Stimulated activated CD4-positive, alpha-beta T cell treated with anti-CD3 and anti-CD28 coated beads, Interleukin-4, amount 100 ng/mL, for 4 hours (primary cell): ENCODE measurements at places on chromosomes 5 and 9.

DNA sequence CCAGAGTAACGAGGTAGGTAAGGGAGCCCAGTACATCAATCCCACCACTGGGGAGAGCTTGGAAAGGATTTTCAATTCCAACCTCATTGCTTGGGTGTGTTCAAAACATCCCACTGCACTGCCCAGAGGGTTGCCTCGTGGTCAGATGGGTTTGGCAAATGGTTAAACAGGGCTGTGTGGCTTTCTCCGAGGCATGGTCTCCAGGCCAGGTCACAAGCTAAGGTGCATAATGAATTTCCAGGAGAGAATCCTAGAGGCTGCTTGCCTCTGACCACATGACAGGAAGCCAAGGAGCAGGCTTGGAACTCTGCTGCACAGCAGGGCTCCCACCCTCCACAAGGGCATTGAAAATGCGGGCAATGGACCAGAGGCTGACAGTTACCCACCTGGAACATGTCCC lies 51.6 kb downstream of the DAP start:
- no peak for DNase-seq

- DNase-seq = no peak
Observed at GRCh38 chr5:143733665-143734455, 78.1 kb upstream of the HMHB1 start.

- no peak for DNase-seq
Observed at GRCh38 chr9:6171667-6172066, 43.9 kb upstream of the IL33 start.

DNA sequence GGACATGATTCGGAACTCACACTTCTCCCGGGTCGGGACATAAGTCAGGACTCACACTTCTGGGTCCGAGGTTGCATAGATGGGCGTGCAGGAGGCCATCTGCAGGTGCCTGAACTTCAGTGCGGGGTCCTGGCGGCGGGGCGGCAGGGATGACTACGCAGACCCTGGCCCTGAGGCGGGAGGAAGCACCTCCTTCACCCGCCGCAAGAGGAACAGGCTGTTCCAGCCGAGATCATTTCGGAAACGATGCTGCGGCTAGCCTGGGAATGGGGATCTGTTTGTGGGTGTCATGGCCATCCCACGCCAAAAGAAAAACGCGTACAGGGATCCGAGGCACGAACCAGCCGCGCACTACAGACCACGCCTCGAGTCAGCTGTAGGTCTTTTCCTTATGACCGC lies 196.6 kb downstream of the TTLL11 start:
- DNase-seq = no peak

GRCh38 chr5:74371621-74372020 lies 268.9 kb downstream of the ENC1 start:
- no peak for DNase-seq

DNA sequence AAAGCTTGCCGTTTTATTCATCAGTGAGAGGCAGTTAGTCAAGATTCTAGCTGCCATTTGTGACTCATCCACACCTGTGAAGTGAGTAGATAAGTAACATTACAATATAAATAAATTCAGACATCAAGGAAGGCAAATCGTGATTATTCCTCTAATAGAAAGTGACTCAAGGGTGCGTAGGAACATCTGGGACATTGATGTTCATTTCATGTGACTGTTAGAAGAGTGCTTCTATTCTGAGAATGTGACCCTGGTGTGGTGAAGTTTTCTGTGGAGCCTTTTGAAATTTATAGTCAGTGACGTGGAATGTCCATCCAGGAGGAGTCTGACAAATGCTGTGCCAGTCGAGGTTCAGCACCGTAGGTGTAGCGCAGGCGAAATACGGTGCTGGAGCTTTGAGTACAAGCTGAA lies 48.4 kb upstream of the FAM240B start:
- DNase-seq = no peak

DNA sequence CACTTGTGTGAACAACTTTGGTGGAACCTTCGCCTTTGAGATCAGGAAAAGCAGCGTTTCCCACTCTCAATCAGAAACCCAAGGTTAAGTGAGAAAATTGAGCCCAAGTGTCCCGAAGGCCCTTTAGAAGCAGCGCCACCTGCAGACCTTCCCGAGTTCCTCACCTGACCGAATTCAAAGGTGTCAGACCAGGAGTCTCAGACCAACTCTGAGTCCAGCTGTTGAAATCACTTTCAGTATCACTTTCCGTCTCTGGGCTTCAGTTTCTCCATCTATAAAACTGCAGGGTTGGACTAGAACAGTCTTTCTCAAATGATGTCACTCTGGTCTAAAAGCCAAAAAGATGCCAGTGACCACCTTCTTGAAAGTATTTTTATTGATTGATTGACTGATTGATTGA lies 31.7 kb upstream of the GRHPR start:
- DNase-seq = no peak

DNA sequence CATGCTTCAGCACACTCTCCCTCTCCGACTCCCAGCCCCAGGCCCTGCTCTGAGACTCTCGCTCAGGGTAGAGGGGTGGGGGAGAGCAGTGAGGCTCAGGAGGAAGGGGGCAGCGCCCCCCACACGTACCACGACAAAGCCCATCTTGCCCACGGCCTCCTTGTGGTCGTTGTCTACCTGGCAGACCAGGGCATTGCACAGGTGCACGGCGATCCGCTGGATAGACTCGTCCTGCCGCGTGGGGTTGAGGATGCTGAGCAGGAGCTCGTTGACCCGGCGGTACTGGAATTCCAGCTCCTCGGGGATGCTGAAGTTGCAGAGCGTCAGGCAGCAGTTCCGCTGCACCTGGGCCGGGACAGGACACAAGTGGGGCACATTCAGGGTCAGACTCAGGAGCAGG lies 18.5 kb upstream of the ZDHHC12 start:
- DNase-seq = no peak

GRCh38 chr9:37497320-37497719 lies 11.6 kb downstream of the POLR1E start:
- no peak for DNase-seq

GRCh38 chr5:107812570-107813141 lies 141.9 kb upstream of the EFNA5 start:
- DNase-seq = no peak

GRCh38 chr9:113659740-113660139 lies 196.2 kb downstream of the RGS3 start:
- no peak for DNase-seq

GRCh38 chr5:58041884-58042283 lies 418.0 kb downstream of the PLK2 start:
- DNase-seq = no peak

DNA sequence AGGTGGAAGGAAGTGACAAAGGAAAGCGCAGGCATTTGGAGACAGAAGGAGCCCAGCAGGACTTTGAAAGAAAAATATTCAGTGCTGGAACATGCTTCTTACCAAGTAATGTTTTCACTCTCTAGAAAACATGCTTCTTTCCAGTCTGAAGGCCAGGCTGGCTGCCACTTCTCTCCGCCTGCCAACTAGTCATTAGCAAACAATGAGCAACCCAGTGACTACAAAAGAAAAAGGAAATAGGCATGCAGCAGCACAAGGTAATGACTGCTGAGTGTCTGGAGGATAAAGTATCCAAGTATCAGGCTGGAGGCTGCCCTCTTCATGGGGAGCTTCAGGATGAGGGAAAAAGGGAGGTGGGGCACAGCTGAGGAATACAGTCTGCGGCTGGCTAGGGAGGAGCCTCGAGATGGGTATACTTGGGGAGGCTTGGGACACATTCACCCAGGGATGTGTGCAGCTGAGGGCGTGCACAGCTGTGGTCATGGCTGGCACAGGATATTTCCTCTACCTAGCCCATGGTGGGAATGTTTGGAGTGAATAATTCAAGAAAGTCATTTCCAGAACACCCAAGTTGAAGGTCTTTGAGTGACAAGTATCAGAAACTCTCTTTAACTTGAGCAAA lies 161.5 kb upstream of the KIF2A start:
- no peak for DNase-seq

DNA sequence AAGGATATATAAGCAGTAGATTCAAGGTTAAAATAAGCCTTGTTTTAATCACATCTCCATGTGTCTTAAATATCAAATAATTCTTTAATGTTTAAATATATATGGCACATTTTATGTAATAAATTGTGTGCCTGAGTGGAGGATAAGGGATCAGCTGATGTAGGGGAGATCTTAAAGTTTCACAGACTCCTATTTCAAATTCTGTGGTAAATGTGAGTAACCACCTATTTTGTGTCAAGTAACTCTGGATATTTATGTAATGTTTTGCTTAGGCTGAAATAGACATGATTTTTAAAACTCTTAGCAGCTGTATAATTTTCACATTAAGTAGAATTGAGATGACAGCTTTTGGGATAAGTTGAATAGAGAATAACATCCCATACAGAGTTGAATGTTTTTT lies 41.3 kb upstream of the ITGA2 start:
- no peak for DNase-seq

GRCh38 chr5:60210810-60211209 lies 317.3 kb upstream of the PDE4D start:
- no peak for DNase-seq

DNA sequence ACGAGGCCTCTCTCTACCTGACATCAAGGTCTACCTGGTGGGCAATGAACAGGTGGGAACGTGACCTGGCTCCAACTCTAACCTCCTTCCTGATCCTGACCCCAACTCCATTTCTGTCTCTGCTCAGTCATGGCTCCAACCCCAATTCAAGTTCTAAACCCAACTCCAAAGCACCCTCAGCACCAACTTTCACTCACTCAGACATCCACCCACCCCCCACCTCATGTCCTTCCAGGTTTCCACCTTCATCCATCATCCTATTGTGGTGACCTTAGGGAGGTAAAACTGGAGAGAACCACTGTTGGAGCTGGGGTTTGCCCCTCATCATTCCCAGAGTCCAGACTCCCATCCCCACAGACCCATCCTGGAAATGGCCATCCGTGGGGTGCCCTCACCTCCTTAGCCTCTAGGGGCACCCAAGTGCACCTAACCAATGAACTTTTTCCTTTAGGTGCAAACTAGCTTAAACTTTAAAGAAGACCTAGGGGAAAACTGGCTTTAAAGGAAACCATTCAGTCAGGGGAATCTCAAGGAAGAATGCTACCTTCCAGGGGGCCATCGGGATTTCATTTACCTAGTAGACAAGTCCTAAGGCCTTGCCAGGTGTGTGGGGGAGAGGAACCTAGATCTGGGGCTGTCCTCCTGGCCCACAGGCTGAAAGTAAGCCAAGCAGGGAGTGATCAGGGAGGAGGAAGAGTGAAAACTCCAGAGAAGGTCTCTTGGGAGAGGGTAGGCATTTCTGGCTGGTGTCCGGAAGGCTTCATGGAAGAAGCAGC lies 11.3 kb downstream of the RGS14 start:
- no peak for DNase-seq

DNA sequence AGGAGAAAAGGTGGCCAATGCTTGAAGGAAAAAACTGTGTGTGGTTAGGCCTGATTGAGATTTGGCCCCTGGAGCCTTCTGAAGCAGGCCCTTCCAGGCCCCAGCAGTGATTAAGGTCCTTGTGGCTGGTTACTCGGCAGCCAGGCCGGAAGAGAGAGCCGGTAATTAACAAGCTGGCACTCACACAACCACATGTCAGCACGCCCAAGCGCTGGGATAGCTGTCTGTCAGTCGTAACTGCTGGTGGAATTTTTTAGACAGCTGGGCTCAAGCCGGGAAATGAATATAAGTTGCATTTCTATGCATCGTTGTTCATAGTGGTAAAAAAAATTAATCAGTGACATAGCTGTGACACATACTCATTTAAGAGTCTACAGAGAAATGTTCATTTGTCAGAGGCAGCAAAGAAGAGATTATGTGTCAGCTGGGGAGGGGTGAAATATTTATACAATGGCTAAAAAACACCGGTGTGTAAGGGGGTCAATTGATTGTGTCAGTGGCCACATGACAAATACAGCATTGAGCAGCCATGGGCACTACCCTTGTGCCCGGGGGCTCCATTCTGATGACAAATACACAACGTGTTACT lies 13.7 kb upstream of the ARAP3 start:
- no peak for DNase-seq

DNA sequence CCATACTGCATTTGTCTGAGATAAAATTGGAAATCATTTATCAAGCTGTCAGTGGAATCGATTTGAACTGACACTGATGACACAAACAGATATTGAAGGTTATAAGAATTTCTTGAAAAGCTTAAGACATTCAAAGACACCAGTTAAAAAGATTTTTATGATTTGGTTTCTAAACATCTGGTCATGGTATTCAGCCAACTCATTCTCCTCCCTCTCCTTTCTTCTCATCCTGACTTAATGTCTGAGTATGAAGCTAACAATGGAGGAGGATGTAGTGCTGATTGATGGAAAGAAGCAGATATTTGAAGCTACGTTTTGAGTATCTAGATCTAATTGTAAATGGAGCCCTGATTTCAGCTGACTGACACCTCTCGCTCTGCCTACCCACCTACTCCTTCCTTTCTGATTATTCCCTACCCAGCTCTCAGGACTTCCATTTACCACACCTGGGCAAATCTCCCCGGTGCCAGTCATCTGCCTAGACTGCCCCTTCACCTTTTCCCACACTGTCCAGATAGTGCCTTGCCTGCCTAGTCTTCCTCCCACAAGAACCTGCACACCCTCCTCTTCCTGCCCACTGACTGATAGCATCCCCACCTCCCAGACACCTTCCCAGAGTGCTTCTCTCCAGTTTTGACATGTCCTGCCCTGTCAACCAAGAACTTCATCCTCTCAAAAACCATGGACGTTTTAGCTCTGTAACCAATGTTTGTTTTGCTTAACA lies 20.7 kb upstream of the LIFR start:
- DNase-seq = no peak

DNA sequence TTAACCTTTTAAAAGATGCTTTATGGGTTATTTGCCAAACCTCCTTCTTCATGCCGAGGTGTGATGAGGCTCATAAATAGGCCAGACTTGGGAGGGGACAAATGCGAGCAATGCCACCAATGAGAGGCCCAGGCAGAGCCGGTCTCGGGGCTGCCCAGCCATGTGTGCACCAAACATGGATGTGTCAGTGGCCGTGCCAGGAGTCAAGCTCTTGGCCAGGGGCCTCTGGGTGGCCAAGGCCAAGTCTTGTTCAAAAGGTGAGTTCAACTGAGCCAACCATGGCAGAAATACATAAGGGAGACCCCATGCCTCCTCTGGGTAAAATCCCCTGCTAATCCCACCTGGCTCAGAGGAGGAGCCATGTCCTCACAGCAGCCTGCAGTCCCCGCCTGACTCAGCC lies 10.9 kb upstream of the LCN15 start:
- DNase-seq = no peak

- no peak for DNase-seq
Observed at GRCh38 chr5:116525674-116526073, 48.9 kb downstream of the SEMA6A start.

DNA sequence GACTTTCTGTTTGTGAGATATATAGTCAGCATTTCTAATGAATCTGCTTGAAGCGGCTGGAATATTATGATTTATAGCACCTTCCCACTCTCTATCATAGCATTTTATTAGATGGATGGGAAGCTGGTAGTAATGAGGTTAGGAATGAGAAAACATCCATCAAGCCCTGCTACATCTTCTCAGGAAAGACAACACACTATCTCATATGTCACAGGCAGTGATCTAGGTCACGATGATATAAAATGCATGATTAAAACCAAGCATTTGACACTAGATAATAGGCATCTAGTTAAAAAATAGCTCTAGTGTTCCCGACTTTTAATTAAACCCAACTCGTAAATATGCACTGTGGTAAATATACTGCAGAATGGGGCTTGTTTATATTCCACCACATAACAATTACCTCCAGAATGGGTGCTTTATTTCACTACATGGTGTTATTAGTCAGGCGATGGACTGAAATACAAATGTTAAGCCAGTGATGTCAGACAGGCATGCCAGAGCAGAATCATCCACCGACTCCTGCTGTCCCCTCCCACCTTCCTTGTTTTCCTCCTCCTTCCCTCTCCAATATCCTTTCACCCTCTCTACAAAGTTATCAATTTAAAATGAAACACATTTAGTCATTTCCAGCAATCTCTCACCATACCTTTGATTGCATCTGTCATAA lies 286.8 kb downstream of the SPATA31D1 start:
- DNase-seq = no peak

GRCh38 chr5:77983482-77984199 lies 207.5 kb upstream of the TBCA start:
- no peak for DNase-seq
